ENCODE measurements at places on chromosomes 2 and 18.

DNA sequence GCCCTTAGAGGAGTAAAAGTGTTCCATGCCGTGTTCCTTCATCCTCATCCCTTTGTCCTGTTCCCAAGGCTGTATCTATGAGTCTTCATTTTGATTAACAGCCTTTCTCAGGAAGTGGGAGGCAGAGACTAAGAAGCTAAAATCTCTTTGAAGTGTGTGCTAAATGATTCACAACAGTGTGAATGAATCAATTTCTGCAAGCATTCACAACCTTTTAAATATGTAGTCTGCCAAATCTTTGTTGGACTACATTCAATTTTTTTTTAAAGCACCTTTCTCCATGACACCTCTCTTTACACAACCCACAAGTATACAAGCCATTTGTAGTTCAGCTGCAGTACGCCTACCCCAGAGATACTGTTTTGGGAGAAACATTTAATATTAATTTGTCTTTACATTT is 408.6 kb upstream of the FANCL start:
- DNase-seq: no peak

GRCh38 chr2:147867050-147867449 is 22.2 kb downstream of the ACVR2A start:
- no peak for DNase-seq

- no peak for DNase-seq
These were observed 246.1 kb upstream of the CYRIA start for GRCh38 chr2:16911746-16912145.

DNA sequence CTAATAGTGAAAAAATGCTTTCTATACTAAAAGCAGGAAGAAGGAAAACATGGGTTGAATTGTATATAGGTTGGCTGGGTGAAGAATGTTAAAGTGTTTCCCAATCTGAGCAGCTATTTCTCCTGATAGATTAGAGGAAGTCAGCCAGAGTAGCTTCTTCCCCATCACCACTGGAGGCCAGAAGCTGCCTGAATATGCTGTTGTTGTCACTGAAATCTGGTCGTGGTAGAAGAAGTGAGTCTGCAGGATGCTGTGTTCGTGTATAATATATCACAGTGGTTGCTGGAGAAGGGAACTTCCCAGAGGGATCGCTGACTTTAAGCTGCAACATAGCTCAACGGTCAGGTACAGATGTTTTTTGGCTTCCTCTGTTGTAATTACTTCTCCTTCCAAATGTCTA is 247.5 kb upstream of the LRATD1 start:
- DNase-seq: no peak

- peak; percentile 41 for DNase-seq
These were observed 11.6 kb downstream of the CROCC2 start for GRCh38 chr2:240917684-240918257.

DNA sequence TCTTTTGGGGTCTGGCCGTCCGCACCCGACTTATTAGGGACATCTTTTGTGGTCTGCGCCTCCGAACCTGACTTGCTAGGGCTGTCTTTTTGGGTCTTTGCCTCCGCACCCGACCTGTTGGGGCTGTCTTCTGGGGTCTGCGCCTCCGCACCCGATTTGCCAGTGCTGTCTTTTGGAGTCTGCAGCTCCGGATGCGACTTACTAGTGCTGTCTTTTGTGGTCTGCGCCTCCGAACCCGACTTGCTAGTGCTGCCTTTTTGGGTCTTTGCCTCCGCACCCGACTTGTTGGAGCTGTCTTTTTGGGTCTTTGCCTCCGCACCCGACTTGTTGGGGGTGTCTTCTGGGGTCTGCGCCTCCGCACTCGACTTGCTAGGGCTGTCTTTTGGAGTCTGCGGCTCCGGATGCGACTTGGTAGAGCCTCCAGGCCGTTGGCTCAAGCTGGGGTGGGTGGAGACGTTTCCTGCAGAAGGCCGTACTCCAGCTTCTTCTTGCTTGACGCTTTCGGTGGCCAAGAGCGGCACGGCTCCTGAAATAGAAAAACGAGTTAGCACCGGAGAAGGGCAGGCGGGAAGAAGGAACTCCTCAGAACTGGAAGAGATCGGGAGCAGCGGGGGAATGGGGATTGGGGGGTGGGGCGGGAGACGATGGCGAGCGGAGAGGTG is 498 bp downstream of the TGOLN2 start:
- peak; percentile 68 for DNase-seq

DNA sequence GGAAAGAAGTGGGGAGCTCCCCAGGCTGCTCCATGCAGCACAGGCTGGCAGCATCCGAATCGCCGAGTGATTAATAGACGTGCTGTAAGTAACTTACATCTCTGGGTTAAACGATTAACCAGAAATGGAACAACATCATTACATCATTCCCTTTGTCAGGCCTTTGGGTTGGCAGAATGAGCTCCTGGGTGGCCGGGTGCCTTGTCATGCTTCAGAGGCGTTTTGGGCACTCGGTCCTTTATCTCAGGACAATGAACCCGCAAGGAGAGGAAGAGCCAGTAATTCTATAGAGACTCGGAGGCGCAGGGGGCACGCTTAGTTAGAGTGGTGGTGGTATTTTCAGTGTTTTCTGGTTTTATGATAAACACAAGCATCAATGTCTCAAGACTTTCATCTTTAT is 146.9 kb upstream of the TPO start:
- no peak for DNase-seq

DNA sequence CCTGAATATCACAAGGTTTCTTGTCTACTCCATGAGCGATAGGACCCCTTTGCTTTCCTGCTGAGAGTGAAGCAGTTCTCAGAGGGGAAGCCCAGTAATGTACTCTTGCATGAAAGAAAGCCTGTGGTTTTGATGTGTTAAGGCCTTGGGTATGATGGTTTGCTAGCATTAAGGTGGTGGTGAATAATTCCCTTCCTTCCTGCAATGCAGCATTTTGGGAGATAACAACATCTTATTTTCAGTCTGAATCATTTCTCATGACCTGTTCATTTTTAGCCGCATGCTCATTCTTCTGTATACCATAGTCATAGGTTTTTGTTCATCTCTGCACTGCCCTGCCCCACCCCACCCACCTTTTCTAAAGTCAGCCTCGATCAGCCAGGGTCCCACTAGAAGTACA is 66.2 kb downstream of the HNMT start:
- DNase-seq: no peak

GRCh38 chr2:47127862-47128543 is 27.1 kb downstream of the STPG4 start:
- DNase-seq: no peak

GRCh38 chr2:99940963-99941362 is 201.4 kb downstream of the AFF3 start:
- DNase-seq: no peak

DNA sequence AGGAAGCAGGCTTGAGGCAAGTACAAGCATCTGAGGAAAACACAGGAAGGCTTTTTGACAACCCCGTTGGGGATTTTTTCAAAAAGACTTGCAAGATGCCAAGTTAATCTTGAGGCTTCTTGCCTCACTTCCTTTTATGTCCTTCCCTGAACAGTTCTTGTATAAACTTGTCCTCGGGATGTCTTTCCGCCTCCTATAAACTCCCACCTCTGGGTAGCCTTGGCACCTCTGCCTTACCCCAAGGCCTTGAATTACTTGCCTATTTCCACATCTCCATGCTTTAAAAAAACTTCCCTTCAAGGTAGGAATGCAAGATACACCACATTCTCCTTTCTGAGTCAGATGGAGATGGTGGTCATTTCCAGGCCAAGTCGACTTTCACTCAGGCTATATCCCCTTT is 106.4 kb upstream of the RBBP8 start:
- no peak for DNase-seq

GRCh38 chr2:230941202-230942180 is 16.4 kb upstream of the GPR55 start:
- no peak for DNase-seq

DNA sequence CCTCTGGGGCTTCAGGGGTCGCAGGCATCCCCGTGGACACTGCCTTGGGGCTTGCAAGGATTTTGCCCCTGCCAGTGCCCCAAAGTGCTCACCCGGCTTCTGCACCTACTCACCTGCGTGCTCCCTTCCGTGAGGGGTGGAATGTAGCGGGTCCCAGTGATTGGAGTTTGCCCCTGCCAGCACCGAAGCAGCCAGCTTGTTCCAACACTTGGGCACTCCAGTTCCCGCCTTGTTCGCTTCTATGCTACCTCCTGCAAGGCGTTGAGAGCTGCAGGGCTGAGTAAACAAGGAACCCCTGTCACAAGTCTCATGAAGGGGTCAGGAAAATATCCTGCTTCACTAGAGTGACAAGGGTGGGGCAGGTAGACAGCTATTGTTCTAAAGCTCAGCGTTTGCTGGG is 631.5 kb downstream of the EPHA4 start:
- DNase-seq: no peak

GRCh38 chr2:105929516-105929915 is 184.8 kb downstream of the NCK2 start:
- DNase-seq: no peak

DNA sequence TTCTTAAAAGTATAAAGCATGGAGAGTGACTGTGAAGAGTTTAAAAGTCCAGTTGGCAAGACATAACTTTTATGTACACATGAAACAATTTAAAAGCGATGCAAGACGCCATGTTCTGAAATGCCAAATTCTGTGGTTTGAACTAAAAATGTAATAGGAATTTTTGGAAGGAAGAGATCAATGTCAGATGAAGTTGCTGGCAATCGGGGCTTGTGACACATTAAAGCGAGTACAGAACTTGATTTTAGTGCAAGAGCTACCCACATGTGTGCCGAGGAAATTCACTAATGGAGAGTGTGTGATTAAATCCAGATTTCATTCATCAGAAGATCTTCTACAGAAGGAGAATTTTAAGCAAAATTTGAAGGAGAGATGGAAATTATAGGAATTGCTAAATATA is 220.2 kb upstream of the CCDC68 start:
- no peak for DNase-seq

DNA sequence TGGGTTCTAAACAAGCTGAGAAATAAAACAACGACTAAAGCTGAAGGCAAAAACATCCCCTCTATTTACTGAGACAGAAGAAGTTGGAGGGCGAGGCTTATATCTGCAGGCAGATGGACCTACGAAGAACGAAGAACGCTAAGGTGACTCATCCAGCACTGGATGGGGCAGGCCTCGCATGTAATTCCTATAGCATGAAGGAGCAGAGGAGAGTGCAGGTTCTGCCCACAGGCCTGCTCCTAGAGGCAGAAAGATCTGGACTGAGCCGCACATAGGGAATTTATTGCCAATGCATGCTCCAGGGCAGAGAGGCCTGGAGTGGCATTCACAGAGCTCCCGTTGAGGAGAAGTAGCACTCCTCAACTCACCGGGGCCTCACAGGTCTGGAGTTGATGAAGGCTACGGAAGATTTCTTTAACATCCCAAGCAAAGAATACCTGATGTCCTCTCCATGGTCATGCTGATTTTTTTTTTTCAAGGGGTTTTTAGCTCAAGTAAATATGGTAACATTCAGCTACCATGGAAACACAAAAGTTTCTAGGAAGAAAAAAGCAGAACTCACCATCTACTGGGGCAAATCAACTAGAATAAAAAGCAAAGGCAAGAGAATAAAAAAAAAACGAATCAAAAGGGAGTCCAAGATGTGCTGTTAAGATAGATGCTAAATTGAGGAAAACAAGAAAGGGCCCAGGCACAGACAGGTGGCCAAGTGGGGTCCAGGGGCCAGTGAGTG is 10.4 kb upstream of the METTL21A start:
- DNase-seq: no peak

DNA sequence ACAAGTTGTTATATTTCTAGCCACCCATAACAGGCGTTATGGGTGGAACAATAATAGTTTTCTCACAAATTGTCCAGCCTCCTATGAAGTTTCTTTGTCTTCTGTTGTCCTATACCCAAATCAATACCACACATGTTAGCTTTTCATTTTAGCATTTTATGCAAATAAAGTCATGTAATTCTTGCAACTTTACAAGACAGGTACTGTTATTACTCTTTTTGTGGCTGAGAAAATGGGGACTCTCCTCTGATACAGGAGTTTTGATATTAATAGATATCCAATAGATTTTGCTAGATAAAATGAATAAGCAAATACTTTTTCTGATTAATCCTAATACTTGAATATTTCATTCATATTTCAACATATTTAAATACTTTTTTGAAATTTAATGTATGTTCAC is 151.0 kb downstream of the PMAIP1 start:
- no peak for DNase-seq

GRCh38 chr2:54838585-54839035 is 115.1 kb downstream of the EML6 start:
- peak; percentile 51 for DNase-seq

- peak; percentile 65 for DNase-seq
These were observed 363.6 kb downstream of the ZNF521 start for GRCh38 chr18:24988253-24988840.
